ENCODE measurements at places on chromosomes 4 and X.

DNA sequence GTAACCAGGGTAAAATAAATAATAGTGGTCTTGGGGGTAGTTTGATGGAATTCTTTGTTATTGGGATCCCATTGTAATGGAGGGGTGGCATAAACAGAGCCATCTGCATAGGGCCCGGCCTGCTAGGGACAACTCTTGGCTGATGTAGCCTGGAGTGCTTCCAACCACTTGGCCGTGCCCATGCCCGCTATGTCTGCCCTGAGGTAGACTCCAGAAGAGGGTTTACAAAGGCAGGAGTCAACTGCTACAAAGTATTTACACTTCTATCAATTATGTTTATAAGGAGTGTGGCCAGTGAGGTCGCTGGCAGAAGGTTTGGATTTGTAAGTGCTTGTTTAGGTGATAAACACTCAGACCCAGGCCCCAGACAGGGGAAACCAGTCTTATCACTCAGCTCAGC, 8.1 kb downstream of the RASL11B start:
- DNase-seq: no peak

DNA sequence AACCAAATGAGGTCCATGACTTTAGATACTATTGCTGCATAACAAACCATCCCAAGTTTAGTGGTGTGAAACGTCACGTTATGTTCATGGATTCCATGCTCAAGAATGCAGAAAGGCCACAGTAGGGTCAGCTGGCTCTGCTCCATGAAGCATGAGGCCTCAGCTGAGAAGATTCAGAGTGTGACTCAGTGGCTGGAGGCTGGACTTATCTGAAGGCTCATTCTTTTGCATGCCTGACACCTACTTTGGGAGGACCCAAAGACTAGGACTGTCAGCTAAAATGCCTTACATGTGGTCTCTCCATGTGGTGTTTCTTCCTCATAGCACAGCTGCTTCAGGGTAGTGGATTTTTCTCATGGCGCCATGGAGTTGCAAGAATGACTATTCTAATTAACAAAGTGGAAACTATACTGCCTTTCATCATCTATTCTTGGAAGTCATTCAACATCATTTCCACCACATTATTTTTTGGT, 11.5 kb upstream of the CCDC149 start:
- no peak for DNase-seq

DNA sequence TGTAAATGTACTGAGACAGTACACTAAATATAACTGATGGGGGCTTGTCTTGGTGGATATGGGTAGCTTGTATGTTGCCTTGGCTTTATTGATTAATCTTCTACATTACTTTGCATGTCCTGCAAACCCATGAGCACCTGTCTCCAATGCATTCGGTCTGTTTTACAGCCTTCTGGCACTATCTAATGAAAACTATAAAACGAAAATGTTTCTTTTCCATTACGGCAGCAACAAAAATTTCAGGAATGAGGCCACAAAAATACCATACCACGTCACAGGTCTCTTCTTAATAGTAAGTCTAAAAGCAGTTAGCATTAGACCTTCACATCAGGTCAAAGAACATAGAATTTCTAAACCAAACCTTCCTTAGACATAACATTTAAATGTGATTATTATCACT, 49.8 kb downstream of the EDNRA start:
- no peak for DNase-seq

DNA sequence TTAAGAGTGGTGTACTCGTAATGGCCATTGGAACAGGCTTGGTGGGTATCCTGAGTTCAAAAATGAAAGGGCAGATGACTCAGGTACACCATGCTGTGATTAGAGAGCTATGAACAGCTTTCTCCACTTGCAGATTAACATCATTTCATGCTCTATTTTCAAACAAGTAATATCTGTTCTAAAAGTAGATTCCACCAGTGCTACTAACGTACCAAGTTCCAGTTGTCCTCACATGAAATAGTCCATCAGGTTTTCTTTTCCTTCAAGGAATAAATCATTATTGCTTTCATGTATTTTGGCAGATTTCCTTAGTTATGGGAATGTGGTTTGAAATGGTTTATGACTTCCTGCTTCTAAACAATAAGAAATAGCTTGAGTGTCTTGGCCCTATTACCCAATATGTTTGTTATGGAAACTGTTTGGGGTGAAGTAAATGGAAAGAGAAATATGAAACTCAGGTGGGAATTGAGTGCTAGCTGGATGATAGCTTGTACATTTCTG, 49.9 kb downstream of the PCDH7 start:
- no peak for DNase-seq

Measured in endothelial cell (in vitro differentiated cells).